ENCODE measurements at places on chromosomes 1 and 21.

- DNase-seq = no peak
These were observed 64.7 kb upstream of the FGGY start for GRCh38 chr1:59232216-59232615.

- no peak for DNase-seq
These were observed 212.7 kb upstream of the JUN start for GRCh38 chr1:58996341-58997059.

DNA sequence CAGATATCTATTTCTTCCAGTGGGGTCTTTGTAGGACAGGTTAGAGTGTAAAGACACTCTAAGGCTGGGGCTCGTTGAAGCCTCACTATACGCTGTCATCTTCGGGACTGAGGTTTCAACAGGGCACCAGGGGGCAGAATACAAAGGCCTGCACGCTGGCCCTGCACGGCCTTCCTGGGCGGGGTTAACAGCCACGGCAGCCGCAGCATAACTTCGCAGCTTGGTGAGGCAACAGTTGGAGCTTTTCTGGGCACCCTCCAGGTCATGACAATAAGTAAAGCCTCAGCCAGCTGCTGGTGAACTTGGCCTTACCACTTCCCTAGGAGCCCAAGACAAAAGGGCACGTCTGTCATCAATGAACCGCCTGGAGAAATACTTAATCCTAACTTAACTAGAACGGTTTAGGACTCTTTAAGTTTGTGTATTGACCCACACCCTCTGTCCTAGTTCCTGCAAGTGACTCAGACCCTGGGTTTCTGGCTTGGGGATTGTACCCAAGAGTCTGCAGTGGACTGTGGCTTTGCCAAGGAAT lies 2.3 kb upstream of the RUNX1 start:
- DNase-seq = peak; percentile 44

GRCh38 chr1:233245191-233245765 lies 50.2 kb downstream of the PCNX2 start:
- no peak for DNase-seq

GRCh38 chr1:94739521-94740061 lies 80.6 kb upstream of the SLC44A3 start:
- no peak for DNase-seq

- no peak for DNase-seq
These were observed 42.3 kb downstream of the NFIA start for GRCh38 chr1:61124696-61125095.

GRCh38 chr21:39582749-39583148 lies 30.0 kb upstream of the B3GALT5 start:
- no peak for DNase-seq

- no peak for DNase-seq
These were observed 319.1 kb downstream of the CAMTA1 start for GRCh38 chr1:7104339-7104738.

- no peak for DNase-seq
These were observed 149.2 kb downstream of the BEND5 start for GRCh38 chr1:48627486-48627885.

GRCh38 chr21:29194847-29195246 lies 64.4 kb downstream of the MAP3K7CL start:
- no peak for DNase-seq

DNA sequence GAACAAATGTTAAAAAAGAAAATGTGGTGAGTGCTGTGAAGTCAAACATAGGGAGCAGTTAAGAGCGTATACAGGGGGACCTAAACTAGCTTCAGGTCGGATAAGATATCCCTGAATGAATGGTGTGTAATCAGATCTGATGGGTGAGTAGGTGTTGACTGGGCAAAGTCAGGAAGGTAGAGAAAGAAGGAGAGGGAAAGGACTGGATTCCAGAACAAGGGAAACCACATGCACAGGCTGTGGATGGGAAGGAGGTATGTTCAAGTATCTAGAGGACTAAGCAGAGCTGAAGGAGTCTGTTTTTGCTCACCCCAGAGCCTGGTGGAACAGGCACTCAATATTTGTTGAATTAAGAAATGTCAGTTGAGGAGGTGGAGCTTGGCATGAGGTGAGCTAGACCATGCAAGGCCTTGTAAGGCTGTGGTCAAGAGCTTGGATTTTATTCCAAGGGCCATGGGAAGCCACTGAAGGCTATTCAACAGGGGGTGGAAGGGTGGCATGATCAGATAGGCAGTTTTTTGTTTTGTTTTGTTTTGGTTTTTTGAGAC lies 27.4 kb downstream of the MAP7D1 start:
- DNase-seq = no peak
